SIG-M5 (cell line): ENCODE measurements at places on chromosomes 12 and 14.

- DNase-seq, result no peak
These were observed 7.0 kb downstream of the ERP27 start for GRCh38 chr12:14931359-14931758.

DNA sequence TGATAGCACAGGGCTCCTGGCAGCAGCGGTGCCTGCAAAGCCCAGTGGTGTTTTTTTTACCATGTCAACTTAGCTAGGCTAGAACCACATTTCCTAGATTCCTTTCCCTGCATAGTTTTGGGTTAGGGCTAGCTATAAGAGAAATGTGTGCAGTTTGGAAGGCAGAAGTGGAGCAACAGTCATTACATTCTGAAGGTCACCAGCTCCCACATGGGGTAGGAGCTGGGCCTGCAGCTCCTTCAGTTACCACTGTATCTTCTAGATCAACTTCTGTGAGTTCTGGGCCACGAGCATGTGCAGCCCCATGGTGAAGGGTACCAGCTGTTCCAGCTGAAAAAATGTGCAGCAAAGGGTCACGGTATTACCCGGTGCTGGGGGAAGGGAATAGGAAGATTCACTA lies 2.3 kb upstream of the SLC25A3 start:
- DNase-seq, result no peak

- no peak for DNase-seq
These were observed 27.8 kb downstream of the AACS start for GRCh38 chr12:125092872-125093680.

DNA sequence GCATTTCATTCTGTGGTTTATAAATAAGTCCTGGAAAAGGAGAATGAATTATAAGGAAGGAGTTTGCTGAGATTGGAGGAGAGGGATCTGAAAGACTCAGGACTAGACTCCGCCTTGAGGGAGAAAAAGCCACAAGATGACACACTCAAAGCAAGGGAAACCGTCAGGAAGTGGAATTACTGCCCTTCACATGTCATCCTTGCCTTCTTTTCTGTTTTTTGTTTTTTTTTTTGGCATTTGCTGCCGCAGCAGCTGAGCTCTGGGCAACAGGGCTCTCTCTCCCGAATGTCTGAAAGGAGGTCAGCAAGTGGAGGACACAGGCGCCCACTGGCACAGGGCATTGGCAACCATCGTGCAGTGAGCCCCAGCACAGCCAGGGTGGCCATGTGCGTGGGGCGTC lies 344.9 kb downstream of the DPF3 start:
- DNase-seq, result no peak

DNA sequence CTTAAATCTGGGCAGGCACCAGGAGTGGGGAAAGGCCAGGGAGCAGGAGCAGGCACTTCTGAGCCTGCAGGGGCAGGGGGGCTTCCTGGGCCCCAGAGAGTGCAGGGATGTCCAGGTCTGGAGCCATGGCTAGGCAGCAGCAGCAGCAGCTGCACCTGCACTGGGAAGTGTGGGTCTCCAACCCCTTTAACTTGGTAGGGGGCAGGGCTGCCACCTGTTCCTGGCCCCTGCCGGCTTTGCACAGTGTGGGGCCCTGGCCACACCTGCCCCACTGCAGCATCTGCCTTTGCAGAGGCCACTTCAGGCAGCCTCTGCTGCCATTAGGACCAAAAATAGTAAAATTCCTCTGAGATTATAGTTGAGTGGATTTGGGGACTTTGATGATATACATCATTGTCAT lies 138.5 kb downstream of the SLC16A7 start:
- DNase-seq, result no peak

- DNase-seq, result no peak
These were observed 41.4 kb downstream of the PTPRQ start for GRCh38 chr12:80485222-80485987.

DNA sequence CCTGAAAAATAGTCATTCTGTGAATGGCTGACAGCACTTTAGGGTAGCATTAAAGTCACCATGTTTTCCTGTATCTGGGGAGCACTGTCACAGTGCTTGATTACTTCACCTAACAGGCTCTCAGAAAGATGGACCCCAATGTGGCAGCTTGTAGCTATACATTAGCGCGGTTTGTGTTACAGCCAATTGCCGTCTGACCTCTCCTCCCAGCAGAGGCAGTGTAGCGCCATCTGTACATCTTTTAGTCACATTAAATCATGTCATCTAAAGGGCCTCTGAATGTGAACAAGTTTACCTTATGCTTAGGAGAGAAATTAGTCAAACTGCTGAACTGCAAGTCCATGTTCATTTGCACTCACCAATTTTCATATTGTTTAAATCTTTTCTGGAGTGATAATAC lies 113.7 kb downstream of the LMO3 start:
- no peak for DNase-seq

DNA sequence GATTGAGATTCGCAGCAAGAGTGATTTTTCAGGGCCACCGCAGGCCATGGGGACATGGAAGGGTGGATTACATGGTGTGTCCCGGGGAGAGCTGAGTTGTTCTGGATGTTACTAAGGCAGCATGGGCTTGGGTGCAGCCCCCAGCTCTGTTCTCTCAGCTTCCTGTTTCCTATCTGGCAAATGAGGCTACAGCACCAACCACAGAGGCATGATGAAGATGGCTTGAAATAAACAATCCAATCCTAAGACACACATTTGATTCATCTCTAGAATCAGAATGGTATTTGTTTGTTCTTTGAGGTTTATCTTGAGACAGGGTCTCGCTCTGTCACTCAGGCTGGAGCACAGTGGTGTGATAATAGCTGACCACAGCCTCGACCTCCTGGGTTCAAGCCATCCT lies 21.6 kb downstream of the GLTP start:
- DNase-seq, result no peak

- no peak for DNase-seq
These were observed 4.5 kb downstream of the DPF3 start for GRCh38 chr14:72889366-72889765.

DNA sequence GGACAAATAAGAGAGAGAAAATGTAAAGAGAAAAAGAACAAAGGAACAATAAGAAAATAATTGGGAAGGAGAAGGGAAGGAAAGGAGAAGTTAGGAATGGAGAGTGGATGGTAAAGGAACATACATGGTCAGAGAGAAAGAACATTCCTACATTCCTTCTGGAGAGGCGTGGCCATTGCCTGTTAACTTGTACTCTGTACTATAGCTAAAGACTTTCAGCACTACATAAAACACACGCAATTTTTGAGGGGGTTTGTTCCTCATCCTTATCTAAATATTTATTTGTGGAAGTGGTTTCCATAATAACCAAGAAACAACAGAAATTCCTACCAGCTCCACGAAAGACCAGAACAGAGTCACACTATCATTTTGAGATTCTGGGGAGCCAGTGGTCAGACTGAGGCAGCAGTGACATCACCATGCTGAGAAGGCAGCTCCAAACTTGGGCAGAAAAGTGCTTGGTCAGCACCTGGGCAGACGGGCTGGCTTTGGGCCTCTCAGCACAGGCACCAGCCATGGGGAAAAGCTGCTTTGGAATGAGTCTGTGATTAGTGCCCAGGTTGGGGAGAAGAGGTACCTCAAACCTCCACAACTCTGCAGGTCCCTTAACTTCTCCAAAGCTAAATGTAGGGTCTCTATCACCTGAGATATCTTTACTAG lies 125.9 kb upstream of the NTF3 start:
- DNase-seq, result no peak

GRCh38 chr12:66115071-66115600 lies 15.4 kb downstream of the LLPH start:
- no peak for DNase-seq

DNA sequence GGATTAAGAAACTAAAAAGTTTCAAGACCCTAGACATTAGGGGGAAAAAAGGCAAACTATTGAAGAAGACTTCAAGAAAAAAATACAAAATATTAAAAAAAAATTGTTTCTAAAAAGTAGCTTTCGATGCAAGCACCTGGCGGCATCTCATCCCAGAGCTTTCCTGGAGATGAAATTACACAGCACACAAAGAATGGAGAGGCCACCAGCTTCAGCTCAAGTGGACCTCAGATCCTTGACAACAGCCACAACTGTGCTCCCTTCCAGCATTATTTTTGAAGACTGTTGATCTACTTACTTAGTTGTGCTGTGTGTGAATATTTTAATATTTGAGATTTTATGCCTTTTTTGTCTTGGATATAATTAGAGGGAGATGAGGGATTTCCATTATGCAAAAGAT lies 479.0 kb downstream of the GLT1D1 start:
- no peak for DNase-seq

- DNase-seq, result no peak
These were observed 465.4 kb downstream of the NPAS3 start for GRCh38 chr14:33404054-33404453.

GRCh38 chr12:26198742-26199141 lies 3.4 kb downstream of the SSPN start:
- no peak for DNase-seq

DNA sequence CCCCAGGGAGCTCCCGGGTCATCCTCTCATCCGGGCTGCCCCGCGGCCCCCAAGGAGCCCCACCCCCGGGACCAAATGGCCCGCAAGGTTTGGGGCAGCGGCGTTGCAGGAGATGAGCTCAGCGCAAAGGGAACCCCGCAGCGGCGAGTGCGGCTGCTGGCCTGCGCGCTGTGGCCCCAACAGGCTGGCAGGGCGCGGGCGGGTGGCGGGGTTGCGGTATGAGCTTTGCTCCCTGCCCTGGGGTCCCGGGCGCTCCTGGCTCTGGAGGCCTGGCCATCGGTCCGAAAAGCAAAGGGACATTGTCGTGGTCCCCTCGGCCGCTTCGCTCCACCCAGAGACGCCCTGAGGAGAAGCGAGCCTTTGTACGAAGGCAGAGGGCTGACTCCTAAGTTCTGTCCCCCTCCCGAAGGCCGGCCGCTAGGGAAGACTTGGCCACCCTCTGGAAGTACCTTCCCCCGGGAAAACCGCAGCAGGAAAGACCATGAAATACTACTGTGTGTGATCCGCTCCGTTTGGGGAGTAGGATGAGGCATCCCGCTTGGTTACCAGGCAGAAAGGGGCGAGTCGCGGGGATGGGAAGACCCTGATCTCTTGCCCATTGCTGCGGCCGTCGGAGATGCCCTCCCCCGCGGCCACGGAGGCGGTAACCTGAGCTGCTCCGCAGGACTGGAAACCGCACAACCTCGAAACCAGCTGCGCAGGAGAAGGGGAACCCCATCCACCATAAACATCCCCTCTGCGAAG lies 620 bp upstream of the NID2 start:
- DNase-seq, result no peak

- DNase-seq, result no peak
These were observed 114.8 kb upstream of the FUT8 start for GRCh38 chr14:65297744-65298143.

DNA sequence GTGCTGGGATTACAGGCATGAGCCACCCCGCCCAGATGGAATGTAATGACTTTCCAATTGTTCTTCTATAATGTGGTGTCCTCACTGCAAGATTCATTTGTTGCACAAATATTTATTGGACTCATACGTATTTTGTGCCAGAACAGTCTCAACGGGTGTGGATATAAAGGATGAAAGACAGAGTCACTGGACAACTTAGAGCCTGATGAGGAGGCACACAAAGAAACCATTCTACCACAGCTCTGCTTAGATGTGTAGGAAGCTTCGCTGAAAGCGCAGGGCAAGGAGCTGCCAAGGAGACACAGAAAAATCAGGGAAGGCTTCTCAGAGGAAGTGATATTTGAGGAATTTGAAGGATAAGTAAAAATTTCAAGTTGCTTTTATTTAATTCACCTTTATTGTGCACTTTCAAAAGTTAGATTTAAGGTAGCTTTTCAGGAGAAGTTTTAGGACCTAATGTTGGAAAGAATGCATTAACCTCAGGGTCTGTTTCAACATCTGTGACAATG lies 41.6 kb upstream of the STON2 start:
- DNase-seq, result no peak

- DNase-seq, result no peak
These were observed 85.1 kb downstream of the DRAM1 start for GRCh38 chr12:101962486-101962885.

- DNase-seq, result no peak
These were observed 11.6 kb upstream of the HAL start for GRCh38 chr12:96007729-96008128.

GRCh38 chr12:114668151-114668885 lies 15.7 kb downstream of the TBX3 start:
- no peak for DNase-seq

GRCh38 chr12:105233041-105233905 lies 2.7 kb downstream of the APPL2 start:
- no peak for DNase-seq

GRCh38 chr12:87794854-87795253 lies 234.3 kb downstream of the C12orf50 start:
- DNase-seq, result no peak

GRCh38 chr12:130617219-130617618 lies 98.9 kb downstream of the RIMBP2 start:
- DNase-seq, result no peak

- no peak for DNase-seq
These were observed 2.1 kb upstream of the BDKRB2 start for GRCh38 chr14:96202441-96203094.

DNA sequence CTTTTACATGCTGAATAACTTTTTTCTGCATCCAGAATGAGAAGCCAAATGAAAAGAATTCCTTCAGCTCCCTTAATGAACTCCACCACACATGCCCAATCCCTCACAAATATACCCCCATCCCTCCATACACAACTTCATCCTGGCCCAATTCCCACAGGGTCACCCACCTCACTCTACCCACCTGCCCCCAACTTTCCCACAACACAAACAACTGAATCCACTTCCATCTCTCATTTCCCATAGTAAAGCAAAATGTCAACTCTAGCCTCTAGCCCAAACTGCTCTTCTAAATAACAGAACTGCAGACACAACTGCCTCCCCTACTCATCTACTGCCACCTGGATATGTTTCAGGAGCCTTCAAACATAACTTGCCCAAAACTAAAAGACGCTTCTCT lies 18.8 kb downstream of the HECTD1 start:
- DNase-seq, result no peak

DNA sequence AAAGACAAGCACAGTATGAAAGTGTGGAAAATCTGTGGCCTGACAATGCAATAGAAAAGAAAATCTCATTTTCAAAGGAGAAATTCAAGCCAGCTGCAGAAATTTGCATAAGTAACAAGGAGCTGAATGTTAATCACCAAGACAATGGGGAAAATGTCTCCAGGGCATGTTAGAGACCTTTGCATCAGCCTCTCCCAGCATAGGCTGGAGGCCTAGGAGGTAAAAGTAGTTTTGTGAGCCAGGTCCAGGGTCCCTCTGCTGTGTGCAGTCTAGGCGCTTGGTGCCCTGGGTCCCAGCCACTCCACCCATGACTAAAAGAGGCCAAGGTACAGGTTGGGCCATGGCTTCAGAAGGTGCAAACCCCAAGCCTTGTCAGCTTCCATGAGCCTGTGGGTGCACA lies 58.3 kb downstream of the TESPA1 start:
- no peak for DNase-seq

- no peak for DNase-seq
These were observed 325.7 kb downstream of the CEP128 start for GRCh38 chr14:80615831-80616230.

DNA sequence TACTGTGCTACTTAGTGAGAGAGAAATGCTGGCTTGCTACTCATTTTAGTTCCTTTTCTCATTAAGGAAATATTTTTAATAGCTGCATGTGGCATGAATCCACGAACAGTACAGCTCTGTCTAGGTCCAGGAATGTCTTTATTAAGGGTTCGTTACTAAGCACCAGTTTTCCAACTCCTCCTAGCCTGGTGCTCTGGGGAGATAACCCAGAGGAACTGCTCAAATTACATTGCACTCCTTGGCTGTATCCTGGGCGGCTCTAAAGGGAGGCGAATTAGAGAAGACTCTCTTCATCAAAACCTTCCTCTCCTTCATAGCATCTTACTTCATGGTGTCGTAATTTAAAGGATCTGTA lies 101.3 kb downstream of the PPM1A start:
- no peak for DNase-seq
